ENCODE measurements at places on chromosomes 5 and 9. TPM values are rescaled to one million over a fixed set of nuclear protein-coding genes. Genes with fewer than 3 reads are reported as not detected.

DNA sequence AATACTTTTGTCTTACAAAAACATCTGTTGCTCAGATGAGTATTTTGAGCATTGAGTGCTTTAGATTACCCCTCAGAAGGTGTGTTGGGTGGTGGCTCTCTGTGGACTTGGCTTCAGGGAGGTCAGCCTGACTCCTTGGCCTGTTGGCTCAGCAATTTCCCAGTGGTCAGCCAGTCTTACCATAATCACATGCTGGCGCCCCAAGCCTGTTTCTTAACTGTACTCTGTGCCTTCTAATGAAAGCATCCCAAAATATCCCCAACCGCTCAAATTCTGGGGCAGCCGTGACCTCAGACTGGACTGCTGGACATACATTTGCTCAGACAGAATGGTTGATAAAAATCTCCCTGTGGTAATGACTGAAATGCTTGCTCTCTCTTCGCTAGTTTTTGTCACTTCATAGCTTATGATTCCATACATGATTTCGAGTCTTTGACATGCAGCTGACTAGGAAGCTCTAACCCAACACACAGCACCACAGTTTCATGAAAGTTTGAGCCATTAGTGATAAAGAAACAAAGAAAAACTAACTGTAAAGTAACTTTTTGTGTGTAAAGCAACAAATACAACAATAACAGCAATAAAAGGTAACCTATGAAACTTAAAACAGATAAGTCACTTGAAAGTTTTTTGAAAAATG lies 562.2 kb upstream of the MEF2C start:
- H3K36me3 ChIP-seq = no peaks in the 10 kb centered on the region
- DNase-seq = no peak
- H3K27me3 ChIP-seq = no peaks in the 10 kb centered on the region
- no peak overlapping the region for H3K4me3 ChIP-seq
- H3K4me1 ChIP-seq = no peaks in the 10 kb centered on the region

DNA sequence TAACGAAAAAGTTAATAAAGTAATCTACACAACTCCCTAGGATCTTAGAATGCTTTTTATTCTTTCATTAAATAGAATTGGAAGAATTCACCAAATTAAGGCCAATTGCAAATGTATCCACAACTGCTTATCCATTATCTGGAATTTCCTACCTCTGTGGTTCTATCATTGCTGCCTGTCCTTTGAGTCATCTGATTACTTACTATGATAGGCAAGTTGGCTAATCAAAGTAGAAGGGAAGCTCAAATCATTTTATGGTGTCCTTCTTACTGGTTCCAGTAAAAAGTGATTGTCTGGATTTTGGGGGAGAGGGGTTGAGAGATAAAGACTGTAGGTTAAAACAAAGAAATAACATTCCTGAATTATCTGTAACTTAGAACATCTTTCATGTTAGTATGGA lies 161.4 kb upstream of the GNA14 start:
- H3K36me3 ChIP-seq = no peaks in the 10 kb centered on the region
- no peak overlapping the region for H3K27ac ChIP-seq
- H3K4me3 ChIP-seq = no peak overlapping the region
- H3K27me3 ChIP-seq = no peaks in the 10 kb centered on the region
- no peak for DNase-seq
- no peaks in the 10 kb centered on the region for H3K4me1 ChIP-seq

DNA sequence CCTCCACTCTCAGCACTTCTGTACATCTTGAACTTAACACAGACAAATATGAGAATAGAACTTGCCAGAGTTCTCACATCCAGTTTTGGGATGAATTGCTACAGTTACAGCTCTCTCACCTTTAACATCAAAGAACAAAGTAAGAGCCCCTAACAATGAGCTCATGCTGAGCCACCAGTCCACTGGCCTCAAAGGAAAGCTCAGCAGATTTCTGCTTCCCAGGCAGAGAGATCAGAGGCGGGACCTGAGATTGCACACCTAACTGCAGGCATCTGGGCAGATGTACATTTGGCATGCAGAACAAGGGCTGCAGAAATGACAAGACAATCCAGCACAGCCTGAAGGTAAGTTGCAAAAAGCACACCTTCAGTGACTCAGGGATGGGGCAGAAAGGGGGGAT lies 300.9 kb downstream of the MRPS30 start:
- no peaks in the 10 kb centered on the region for H3K4me1 ChIP-seq
- no peak for DNase-seq
- no peaks in the 10 kb centered on the region for H3K36me3 ChIP-seq
- no peaks in the 10 kb centered on the region for H3K27me3 ChIP-seq

DNA sequence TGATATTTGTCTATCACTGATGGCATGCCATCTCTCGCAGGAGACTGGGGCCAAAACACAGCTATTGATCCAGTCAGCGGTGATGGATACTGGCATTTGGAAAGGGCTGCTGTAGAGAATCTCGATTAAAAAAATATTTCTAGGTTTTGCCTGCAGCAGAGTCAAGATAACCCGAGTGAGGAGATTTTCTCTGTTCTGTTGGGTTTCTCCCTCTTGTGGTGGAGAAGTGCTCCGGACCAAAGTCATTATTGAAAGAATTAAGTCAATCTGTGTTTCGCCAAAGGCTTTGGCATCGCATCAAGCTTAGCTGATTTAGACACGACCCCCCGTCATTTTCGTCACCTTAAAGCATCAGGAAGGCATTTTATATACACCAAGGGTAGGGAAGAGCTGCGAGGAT lies 97.1 kb upstream of the IRX2 start:
- no peaks in the 10 kb centered on the region for H3K27me3 ChIP-seq
- no peak for DNase-seq
- H3K4me3 ChIP-seq = no peak overlapping the region
- H3K36me3 ChIP-seq = no peaks in the 10 kb centered on the region

GPSM1 gene
- 89.2 TPM for total RNA-seq

DNA sequence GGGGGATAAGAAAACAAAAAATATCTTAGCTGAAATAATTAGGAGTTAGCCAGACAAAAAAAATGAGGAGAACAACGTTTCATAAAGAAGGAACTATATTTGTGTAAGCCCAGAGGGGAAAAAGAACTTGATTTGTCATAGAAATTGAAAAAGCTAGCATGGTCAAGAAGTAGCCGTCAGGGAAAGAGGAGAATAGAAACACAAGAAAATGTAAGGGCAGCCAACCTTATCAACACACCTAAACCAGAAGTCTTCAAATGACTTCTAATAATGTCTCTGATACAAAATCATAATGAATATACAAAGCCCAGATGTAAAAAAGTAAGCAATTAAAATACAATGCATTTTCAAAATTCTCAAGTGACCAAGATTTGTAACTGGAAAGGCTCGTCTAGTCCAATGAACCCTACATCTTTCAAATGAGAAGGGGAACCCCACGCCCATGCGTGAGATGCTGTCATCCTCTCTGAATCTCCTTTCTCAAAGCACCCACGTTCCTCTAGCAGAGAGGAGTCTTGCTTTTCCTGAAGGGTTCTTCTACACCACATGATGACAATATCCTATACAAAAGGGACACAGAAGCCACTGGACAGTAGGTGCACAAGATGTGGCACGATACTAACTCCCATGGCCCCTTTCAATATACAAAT lies 103.7 kb downstream of the ARL15 start:
- no peaks in the 10 kb centered on the region for H3K4me1 ChIP-seq
- no peak overlapping the region for H3K27ac ChIP-seq
- no peak overlapping the region for H3K4me3 ChIP-seq
- H3K36me3 ChIP-seq = no peaks in the 10 kb centered on the region
- DNase-seq = no peak
- no peaks in the 10 kb centered on the region for H3K27me3 ChIP-seq
